Tibial nerve (tissue), 4 donors: ENCODE measurements at places on chromosomes 5 and 9. TPM values are rescaled to one million over a fixed set of nuclear protein-coding genes. Genes with fewer than 3 reads are reported as not detected.

DNA sequence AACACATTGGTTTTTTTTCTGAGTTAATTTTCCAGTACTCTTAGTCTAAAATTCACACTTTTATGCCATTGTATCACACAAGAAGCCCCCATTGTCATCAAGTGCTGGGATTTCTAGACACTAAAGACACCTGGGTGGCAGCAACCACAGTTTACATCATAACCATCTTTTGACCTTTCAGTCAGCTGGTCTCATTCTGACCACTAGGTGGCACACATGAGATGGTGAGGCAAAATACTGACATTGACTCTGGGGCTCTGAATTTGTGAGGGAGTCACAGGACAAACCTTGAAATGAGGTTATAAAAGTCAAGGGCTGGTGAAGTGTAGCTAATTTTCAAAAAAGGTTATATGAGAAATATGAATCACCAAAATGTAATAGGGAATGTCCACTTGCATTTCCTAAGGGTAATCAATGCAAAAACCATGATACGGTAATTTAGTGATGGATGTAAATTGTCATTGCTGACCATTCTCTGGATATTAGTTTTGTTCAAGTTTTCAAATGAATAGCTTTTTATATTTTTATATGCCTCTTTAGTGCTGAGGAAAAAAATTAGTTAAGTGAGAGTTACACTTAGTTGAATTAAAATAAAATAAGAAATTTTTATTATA is 229.4 kb downstream of the DMAC1 start:
- H3K27ac ChIP-seq, result no peak overlapping the region
- H3K4me1 ChIP-seq, result no peaks in the 10 kb centered on the region
- DNase-seq, result peak; percentile 81
- H3K27me3 ChIP-seq, result no peaks in the 10 kb centered on the region
- H3K36me3 ChIP-seq, result no peaks in the 10 kb centered on the region
- no peak overlapping the region for H3K4me3 ChIP-seq

- H3K27me3 ChIP-seq, result no peaks in the 10 kb centered on the region
- no peak overlapping the region for H3K4me3 ChIP-seq
- H3K27ac ChIP-seq, result peak overlapping the region; percentile 66
- peaks cover 17% of the 10 kb centered on the region for H3K4me1 ChIP-seq
- H3K36me3 ChIP-seq, result no peaks in the 10 kb centered on the region
Observed at GRCh38 chr5:126003309-126003708, 419.9 kb upstream of the GRAMD2B start.

- H3K4me1 ChIP-seq, result no peaks in the 10 kb centered on the region
- no peaks in the 10 kb centered on the region for H3K27me3 ChIP-seq
- no peaks in the 10 kb centered on the region for H3K36me3 ChIP-seq
- H3K4me3 ChIP-seq, result no peak overlapping the region
- H3K27ac ChIP-seq, result no peak overlapping the region
Observed at GRCh38 chr9:18893491-18893890, 139.5 kb downstream of the SAXO1 start.

DNA sequence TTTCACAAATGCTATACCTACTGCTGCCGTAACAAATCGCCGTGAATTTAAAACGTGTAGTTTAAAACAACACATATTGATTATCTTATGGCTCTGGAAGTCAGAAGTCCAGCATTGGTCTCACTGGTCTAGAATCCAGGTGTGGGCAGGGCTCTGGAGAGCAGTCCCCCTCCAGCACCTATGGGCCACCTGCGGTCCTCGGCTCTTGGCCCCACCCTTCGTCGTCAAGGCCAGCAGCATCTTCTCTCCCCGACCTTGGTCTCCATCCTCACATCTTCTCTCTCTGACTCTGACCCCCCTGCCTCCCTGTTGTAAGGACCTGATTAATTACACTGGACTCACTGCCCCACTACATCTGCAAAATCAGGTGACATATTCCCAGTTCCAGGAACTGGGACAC is 106.4 kb upstream of the COL5A1 start:
- peaks cover 10% of the 10 kb centered on the region for H3K27me3 ChIP-seq
- no peak overlapping the region for H3K4me3 ChIP-seq
- peaks cover 62% of the 10 kb centered on the region for H3K4me1 ChIP-seq
- no peaks in the 10 kb centered on the region for H3K36me3 ChIP-seq
- H3K27ac ChIP-seq, result no peak overlapping the region

GRCh38 chr5:44388321-44389089 is 715 bp downstream of the FGF10 start:
- H3K4me3 ChIP-seq, result peak overlapping the region; percentile 54
- DNase-seq, result peak; percentile 18

- H3K36me3 ChIP-seq, result no peaks in the 10 kb centered on the region
- no peaks in the 10 kb centered on the region for H3K27me3 ChIP-seq
- no peak overlapping the region for H3K27ac ChIP-seq
- H3K4me1 ChIP-seq, result no peaks in the 10 kb centered on the region
- no peak for DNase-seq
Observed at GRCh38 chr9:33480106-33480505, 6.4 kb upstream of the NOL6 start.

DNA sequence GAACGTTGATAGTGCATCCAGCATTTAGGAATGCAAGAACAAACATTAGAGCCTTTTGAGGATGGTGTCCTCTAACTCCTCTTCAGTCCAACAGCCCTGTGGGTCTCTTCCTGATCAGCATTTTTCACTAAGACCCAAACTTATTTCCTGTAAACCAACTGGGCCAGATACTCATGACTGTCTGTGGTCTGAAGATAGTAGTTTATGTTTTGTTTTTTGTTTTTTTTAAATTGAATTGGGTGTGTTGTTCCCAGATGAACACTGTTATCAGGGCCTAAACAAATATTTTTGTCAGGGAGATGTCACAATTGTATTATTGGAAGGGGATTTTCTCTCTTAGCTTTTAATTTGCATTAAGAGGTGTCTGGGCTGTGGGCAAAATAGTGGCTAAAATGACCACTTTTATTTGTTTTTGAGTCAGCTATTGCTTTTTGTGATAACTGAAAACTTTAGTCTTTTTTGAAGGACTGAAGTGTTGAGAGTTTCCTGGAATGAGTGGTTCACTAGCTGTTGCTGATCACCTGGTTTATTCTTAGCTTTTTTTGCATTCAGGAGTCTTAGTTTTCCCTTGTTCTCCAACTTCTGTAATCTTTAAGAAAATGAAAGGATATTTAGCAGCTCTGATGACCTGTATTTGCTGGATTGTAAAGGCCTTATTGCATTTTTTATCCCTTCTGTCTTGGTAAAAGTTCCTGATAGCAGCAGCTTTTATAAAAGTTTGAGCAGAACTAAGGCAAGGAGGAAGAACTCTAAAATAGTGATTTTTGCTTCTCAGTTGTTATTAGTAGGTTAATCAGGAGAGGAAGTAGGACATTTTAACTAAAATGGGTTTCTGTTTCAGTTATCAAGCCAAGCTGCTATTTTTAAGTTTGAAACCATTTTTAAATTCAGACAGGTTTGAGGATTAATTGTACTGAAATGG is 5.5 kb downstream of the MAN2A1 start:
- H3K36me3 ChIP-seq, result no peaks in the 10 kb centered on the region
- H3K4me3 ChIP-seq, result no peak overlapping the region
- H3K27ac ChIP-seq, result peak overlapping the region; percentile 96
- DNase-seq, result no peak
- no peaks in the 10 kb centered on the region for H3K27me3 ChIP-seq

- H3K4me1 ChIP-seq, result peaks cover 12% of the 10 kb centered on the region
- peak; percentile 64 for DNase-seq
- H3K36me3 ChIP-seq, result no peaks in the 10 kb centered on the region
- H3K4me3 ChIP-seq, result peak within 1 kb of the TSS; percentile 89
Observed at GRCh38 chr5:142108432-142109330, at the start of gene NDFIP1. Gene NDFIP1, plus strand, starts transcription at chr5:142108779. Its CDS starts 196 bp downstream, at chr5:142108975.

GRCh38 chr5:84805473-84805872 is 420.8 kb upstream of the EDIL3 start:
- H3K4me3 ChIP-seq, result no peak overlapping the region
- DNase-seq, result no peak
- no peak overlapping the region for H3K27ac ChIP-seq
- no peaks in the 10 kb centered on the region for H3K36me3 ChIP-seq
- no peaks in the 10 kb centered on the region for H3K4me1 ChIP-seq
- H3K27me3 ChIP-seq, result no peaks in the 10 kb centered on the region

Gene KCNT1
- total RNA-seq, result not detected

DNA sequence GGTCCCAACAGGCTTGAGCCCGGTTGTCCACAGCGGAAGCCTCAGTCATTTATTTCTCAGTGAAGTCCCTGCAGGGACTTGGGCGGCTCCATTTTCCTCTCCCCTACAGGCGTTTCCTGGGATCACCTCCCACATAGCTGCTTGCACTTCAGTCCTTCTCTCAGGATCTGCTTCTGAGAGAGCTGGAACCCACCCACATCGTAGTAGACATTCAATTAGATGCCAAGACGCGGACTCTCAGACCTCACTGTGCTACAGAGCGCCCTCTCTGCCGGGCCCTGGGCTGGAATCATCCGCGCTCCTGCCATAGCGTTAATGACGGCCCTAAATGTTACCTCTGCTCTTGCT is 54.0 kb upstream of the ROR2 start:
- no peak overlapping the region for H3K27ac ChIP-seq
- H3K4me1 ChIP-seq, result no peaks in the 10 kb centered on the region
- H3K36me3 ChIP-seq, result no peaks in the 10 kb centered on the region
- no peaks in the 10 kb centered on the region for H3K27me3 ChIP-seq
- DNase-seq, result no peak

GRCh38 chr9:132998831-132999635 is 20.5 kb downstream of the GFI1B start:
- no peak for DNase-seq
- H3K4me3 ChIP-seq, result no peak overlapping the region
- no peaks in the 10 kb centered on the region for H3K27me3 ChIP-seq
- H3K36me3 ChIP-seq, result no peaks in the 10 kb centered on the region

Gene ITK
- total RNA-seq, result 3.3 TPM

DNA sequence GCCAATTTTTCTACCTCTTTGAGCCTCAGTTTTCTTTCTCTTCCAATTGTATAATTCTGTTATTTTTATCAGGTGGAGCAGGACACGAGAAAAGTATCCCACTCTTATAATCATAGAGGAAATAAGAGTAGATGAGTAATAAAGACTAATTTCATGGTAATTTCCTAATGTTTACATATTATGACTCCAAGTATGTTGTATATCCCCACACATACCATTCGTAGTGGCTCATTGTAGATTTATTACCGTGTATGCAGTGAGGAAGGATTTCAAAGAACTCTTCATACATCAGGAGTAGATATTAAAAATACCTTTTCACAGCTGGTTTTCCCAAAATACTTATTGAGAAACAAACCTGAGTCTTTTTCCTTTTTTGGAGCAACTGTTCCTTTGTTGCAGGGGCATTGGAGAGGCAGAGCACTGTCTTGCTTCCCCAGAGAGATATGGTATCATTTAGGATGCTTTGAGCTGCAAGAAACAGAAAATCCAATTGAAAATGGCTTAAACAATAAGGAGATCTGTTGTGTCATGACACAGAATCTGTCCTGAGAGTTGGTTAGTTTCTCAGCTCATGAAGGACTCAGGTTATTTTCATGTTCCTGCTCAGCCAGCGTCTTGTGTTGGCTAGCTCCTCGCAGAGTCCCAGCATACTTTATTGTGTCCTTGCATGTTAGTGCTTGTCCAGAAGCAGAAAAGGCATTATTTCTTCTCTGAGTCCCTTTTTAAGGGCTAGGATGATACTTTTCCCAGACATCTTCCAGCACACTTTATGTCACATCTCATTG is 291.2 kb downstream of the ARHGAP26 start:
- H3K4me1 ChIP-seq, result peaks cover 20% of the 10 kb centered on the region
- H3K4me3 ChIP-seq, result no peak overlapping the region
- no peak for DNase-seq
- H3K36me3 ChIP-seq, result no peaks in the 10 kb centered on the region
- no peak overlapping the region for H3K27ac ChIP-seq

Gene NPR3
- 23.5 TPM for total RNA-seq

- H3K36me3 ChIP-seq, result no peaks in the 10 kb centered on the region
- peak overlapping the region; percentile 80 for H3K27ac ChIP-seq
- peak overlapping the region; percentile 27 for H3K4me3 ChIP-seq
- peaks cover 5% of the 10 kb centered on the region for H3K27me3 ChIP-seq
- DNase-seq, result no peak
- H3K4me1 ChIP-seq, result peaks cover 3% of the 10 kb centered on the region
Observed at GRCh38 chr5:100902440-100903038, 543 bp downstream of the ST8SIA4 start.

DNA sequence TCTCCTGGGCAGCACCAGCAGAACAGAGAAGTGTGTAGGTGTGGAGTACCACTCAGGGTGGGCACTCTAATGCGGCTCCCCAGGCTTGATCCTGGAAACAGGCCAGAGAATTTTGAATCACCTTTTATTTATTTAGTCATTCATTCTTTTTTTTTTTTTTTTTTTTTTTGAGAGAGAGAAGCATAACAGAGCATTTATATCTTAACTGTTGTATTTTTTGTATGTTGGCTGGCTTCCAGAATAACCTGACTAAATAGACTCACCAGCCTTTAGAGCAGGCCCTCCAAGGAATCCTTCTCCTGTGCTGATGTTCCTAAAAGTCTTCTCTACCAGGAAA is 153.4 kb downstream of the PIK3R1 start:
- no peaks in the 10 kb centered on the region for H3K36me3 ChIP-seq
- no peak for DNase-seq
- H3K27ac ChIP-seq, result no peak overlapping the region
- no peaks in the 10 kb centered on the region for H3K27me3 ChIP-seq
- H3K4me1 ChIP-seq, result no peaks in the 10 kb centered on the region
- no peak overlapping the region for H3K4me3 ChIP-seq

Gene DIRAS2
- total RNA-seq, result 3.3 TPM

DNA sequence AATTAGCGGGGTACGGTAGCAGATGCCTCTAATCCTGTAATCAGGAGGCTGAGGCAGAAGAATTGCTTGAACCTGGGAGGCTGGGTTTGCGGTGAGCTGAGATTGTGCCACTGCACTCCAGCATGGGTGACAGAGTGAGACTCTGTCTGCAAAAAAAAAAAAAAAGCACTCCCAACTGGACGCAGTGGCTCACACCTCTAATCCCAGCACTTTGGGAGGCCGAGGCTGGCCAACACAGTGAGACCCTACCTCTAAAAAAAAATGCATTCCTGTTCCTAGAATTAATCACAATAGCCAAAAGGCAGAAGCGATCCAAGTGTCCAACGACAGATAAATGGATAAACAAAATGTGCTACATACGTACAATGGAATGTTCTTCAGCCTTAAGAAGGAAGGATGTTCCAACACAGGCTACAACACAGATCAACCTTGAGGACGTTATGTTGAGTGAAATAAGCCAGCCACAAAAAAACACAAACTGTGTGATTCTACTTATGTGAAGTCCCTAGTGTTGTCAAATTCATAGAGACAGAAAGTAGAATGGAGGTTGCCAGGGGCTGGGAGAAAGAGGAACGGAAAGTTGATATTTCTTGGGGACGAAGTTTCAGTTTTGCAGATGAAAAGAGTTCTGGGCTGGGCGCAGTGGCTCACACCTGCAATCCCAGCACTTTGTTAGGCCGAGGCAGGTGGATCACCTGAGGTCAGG is 13.8 kb downstream of the FAM78A start:
- no peaks in the 10 kb centered on the region for H3K36me3 ChIP-seq
- no peaks in the 10 kb centered on the region for H3K4me1 ChIP-seq
- no peak overlapping the region for H3K27ac ChIP-seq

- H3K4me3 ChIP-seq, result no peak overlapping the region
- no peaks in the 10 kb centered on the region for H3K27me3 ChIP-seq
- DNase-seq, result no peak
- no peak overlapping the region for H3K27ac ChIP-seq
- H3K4me1 ChIP-seq, result no peaks in the 10 kb centered on the region
- peaks cover 63% of the 10 kb centered on the region for H3K36me3 ChIP-seq
Observed at GRCh38 chr5:69225860-69226259, 8.8 kb upstream of the CDK7 start.

Gene BSPRY
- total RNA-seq, result 0.30 TPM

Gene DIPK1B
- 9.4 TPM for total RNA-seq

Gene GDA
- total RNA-seq, result 1.3 TPM

Gene LCN1
- not detected for total RNA-seq

- no peak for DNase-seq
- H3K36me3 ChIP-seq, result peaks cover 3% of the 10 kb centered on the region
- no peak overlapping the region for H3K4me3 ChIP-seq
- H3K27ac ChIP-seq, result no peak overlapping the region
Observed at GRCh38 chr5:36181774-36182173, 29.9 kb downstream of the SKP2 start.
